ENCODE measurements at places on chromosomes 2 and 18.

GRCh38 chr2:7837237-7837760 lies 844.6 kb upstream of the ID2 start:
- DNase-seq, result no peak

- DNase-seq, result no peak
Measured at GRCh38 chr18:68962623-68963022, 164.7 kb downstream of the CCDC102B start.

DNA sequence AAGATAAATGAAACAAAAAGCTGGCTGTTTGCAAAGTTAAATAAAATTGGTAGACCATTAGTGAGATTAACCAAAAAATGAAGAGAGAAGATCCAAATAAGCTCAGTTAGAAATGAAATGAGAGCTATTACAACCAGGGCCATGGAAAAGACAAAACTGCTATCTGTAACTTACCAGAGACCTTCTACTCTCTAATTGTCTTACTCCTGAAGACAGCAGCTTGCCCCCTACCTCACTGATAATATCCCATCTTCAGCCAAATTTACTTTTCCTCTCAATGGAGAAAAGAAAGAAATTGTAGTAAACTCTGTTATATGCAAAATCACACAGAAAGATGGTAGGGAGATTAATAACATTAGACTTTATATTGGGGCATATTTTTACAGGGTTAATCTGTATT lies 178.2 kb downstream of the LCLAT1 start:
- DNase-seq, result no peak

- DNase-seq, result no peak
Measured at GRCh38 chr2:215354771-215355695, 43.2 kb downstream of the ATIC start.

GRCh38 chr2:119856469-119856901 lies 96.8 kb downstream of the PTPN4 start:
- no peak for DNase-seq

GRCh38 chr18:11286431-11286830 lies 137.1 kb upstream of the PIEZO2 start:
- no peak for DNase-seq

DNA sequence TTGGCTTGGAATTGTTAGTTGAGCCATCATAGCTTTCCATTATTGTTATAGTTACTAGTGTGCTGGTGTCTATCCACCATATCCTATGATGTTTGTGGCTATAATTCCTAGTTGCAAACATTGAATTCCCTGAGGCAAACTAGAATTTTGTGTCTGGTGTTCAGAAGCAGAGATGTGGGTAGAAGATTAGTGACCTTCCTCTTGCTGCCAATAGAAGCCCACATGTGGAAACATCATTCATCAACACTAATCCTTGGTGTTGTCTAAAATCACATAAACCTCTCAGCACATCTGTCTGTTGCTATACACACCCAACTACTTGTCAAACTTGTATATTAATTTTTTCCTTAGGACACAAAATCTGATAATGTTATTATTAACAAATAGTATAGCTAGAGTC lies 374.1 kb downstream of the TGIF1 start:
- DNase-seq, result no peak

- no peak for DNase-seq
Measured at GRCh38 chr2:144159240-144159639, 360.7 kb downstream of the ZEB2 start.

DNA sequence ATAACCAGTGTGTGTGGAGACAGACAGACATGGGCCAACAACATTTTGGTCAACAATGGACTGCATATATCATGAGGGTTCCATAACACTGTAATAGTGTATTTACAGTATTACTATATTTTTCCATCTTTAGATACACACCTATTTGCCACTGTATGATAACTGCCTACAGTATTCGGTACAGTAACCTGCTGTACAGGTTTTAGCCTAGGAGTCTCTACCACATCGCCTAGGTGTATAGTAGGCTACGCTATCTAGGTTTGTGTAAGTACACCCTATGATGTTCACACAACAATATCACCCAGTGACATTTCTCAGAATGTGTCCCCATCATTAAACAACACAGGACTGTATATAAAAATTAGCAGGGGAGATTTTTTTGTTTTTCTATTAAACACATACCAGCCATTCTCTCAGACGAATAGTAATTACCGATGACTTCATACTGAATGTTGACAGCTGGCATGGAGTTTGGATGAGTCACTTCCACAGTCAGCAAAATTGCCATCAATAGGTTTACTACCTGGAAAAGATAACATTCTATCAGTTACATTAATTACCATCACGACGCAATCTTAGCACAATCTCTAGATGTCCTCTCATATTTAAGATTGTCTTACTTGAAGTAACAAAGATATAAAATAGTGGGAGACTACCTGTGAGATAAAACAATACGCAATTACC lies 10.8 kb downstream of the LAPTM4A start:
- DNase-seq, result no peak

DNA sequence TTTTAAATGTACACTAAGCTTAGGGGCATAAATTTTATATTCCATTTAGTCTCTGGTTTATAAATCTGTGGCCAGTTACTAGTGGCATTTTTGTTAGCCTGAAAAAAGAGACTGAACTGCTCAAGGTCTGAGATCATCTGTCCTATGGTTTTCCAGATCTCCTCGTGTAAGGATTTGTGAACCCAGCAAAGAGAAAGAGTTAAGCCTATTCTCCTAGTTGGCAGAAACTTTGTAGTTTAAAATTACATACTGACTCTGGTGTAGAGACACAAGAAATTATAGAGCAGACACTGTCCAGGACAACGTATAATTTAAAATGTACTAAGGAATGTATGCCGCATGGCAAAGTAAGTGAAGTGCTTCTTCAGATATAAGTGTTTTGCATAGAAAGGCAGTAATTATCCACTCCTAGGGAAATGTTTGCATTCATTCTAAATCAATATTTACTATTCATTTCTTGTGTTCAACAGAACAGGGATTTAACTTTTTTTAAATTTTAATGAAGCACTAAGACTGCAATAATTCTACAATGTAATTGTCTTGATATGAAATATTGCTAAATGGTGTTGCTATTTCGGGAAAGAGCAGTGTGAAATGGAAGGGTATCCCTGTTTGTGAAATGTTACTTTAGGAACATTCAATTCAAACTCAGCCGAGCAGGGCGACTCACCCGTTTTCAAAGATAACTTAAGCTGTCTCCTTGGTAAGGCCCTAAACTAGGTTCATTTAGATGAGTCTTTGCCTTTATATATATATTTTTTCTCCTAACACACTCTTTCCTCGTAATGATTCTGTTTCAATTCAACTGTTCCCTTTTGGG lies 508.4 kb upstream of the ZEB2 start:
- DNase-seq, result no peak

DNA sequence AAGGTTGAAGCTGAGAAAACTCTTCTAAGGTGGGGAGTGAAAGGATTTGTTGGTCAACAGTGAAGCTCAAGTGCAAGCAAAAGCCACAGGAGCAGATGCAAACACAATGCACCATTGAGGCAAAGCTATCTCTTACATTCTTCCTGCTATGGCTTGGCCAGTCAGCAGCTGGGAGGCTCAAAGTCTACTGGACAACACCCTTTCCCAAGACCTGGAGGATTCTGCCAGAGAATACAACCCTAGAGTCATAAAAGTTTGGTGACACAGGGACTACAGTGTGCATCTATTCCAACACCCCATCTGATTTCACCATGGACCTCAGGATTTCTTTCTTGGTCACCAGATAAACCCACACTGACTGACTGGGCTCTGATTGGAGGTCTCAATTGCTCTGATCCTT lies 342.0 kb downstream of the HRH4 start:
- DNase-seq, result no peak

DNA sequence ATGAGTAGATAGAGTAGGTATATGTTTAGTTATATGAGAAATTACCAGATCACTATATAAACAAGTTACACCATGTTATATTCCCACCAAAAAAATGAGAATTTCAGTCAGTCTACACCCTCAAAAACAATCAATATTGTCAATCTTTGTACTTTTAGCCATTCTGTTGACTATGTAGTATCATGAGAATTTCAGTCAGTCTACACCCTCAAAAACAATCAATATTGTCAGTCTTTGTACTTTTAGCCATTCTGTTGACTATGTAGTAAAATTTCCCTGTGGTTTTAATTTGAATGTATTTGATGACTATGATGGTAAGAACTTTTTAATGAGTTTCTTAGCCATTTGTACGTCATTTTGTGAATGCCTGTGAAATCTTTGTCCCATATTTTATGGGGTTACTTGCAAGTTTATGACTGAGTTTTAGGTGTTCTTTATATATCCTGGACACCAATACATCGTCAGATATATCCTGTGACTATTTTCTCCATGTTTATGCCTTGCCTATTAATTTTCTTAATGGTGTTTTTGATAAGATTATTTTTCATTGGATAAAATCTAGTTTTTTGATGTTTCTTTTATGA lies 528.4 kb upstream of the SPHKAP start:
- no peak for DNase-seq

- DNase-seq, result no peak
Measured at GRCh38 chr2:191961556-191961955, 114.7 kb upstream of the CAVIN2 start.

DNA sequence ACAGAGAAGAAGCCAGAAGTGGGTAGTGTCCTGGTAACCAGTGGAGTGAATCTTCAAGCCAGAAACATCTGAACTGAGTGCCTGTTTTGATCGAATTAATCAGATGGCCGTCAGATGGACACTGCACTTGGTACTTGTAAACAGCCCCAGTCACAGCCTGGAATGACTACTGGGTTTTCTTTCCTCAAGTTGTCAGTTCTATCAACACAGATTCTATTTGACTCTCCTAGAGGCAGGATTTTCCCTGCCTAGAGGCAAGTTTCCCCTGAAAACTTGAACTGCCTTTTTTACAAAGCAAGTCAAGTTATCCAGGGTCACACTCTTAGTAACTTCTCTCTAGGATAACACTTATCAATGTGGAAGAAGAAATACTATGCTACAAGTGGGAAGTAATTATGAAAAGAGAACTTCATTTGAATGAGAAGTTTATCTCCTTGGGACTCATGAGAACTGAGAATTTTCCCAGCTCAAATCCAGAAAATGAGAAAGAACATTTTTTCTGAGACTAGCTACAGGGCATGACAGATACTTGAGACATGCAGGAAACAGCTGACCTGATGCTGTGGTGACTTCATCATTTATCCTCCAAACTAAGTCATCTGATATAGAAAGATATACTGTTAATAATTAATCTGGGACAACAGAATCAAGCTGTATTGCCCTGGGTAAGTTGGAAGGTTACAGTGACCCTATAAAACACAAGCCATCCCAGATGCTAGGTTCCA lies 36.0 kb downstream of the SULT1C2 start:
- DNase-seq, result no peak

All from cortex of kidney (tissue), 1 donor.